ENCODE measurements at places on chromosomes 12 and 14.
A peak's percentile ranks its signal among the peaks of the same experiment; 100 is the strongest.

GRCh38 chr14:102696332-102696731, 80.9 kb upstream of the TRAF3 start:
- DNase-seq = no peak

- DNase-seq = no peak
These were observed 139.0 kb downstream of the SMOC1 start for GRCh38 chr14:70018230-70018629.

DNA sequence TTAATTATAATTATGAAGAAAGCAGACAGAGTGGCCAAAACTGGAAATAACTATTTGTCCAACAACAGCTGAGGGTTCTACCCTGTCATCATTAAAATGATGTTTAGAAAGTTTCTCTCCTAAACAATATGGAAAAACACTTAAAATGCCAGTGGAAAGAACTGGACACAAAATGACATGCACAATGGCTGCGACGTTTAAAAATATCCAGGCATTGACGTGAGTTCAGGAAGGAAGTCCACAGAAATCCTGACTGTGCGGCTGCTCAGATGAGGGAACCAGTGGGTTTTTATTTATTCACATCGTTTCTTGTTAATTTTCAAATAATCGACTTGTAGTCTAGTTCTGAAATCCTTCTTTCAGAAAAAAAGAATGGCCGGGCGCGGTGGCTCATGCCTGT, 58.3 kb downstream of the CCNK start:
- no peak for DNase-seq

- DNase-seq = no peak
These were observed 149.5 kb upstream of the DIO3 start for GRCh38 chr14:101411779-101412178.

GRCh38 chr12:92403210-92404175, 257.8 kb upstream of the BTG1 start:
- no peak for DNase-seq

- DNase-seq = no peak
These were observed 218.7 kb upstream of the TBX3 start for GRCh38 chr12:114902665-114903064.

DNA sequence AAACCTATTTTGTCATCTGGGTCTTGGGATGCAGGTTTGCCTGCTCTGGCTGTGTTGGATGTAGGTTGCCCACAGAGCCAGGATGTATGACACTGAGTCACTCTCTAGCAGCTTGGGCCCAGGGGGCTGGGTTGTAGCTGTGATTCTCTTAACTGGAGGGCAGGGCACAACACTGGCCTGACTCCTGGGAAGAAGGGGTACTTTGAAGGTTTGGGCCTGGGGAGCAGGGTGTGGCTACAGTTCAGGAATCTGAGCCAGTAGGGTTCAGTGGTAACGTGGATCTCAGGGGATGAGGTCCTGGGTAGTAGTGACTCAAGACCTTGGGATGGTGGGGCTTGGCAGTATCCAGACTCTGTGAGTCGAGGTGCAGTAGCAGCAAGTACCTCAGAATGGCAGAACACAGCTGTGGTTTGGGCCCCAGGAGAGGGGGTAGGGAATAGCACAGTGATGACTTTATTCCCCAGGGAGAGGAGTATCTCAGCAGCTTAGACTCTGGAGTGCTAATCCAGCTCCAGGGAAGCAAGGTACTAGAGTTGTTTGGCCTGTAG, 25.7 kb downstream of the TBC1D15 start:
- peak; percentile 95 for DNase-seq

- DNase-seq = no peak
These were observed 14.8 kb upstream of the LRRC9 start for GRCh38 chr14:59905188-59905587.

DNA sequence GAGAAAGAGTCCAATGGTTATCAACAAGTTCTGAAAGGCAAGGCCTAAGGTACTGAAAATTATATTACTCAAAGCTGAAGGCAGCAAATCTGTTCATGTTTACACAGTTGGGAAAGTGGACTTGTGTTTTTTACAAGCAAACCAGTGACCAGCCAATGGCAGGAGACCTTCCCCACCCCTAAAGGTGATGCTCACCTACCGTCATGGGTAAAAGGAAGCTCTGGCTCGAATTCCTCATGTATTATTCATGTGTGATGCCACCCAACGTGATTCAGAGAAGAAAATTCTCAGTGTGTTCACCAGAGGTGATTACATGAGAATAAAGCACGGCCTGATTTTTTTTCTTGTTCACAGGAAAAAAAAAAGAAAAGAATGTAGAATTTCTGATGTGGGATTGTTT, 1161.2 kb upstream of the SEL1L start:
- DNase-seq = no peak

- no peak for DNase-seq
These were observed 536.3 kb downstream of the TMEM121 start for GRCh38 chr14:106062502-106063272.

GRCh38 chr12:54948171-54948570, 36.4 kb downstream of the TESPA1 start:
- no peak for DNase-seq

DNA sequence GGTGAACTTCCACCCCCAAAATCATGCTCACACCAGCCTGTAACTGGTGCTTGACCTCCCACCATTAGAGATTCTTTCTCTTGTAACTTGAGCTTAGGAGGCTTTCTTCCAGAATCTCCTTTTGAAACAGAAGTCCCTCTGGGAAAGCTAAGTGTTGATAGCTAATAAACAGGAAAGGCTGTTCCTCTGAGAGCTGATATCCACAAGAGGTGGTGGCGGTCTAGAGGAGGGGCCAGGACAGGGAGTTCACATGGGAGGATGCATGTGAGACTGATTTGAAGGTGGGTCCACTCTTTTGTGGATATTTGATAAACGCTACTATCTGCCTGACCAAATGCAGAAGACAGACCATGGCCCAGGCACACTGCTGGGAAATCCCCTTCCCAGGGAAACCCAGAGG, 10.2 kb upstream of the PRMT8 start:
- DNase-seq = no peak

DNA sequence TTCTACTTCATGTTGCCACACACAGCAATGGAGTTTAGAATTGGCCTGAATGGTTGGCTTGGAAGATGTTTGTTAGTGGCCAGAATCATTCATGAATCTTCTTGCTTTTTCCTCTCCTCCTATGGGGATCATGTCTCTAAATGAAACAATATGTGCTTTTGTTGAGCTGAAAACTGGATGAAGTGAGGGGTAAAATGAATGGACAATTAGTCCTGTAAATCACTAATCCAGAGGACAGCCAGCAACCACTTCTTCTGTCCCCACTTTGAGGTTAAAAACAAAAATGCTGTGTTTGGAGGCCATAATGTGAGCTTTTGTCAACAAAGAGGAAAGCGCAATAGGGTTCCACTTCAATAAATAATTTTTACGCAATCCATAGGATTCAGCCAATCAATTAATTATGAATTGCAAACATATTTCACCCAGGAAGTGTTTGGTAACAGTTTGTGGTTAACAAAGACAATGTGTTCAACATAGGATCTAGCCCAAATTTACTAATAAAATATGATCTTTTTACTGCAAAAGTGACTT, 30.3 kb upstream of the AMIGO2 start:
- DNase-seq = no peak
